Progenitor cell of endocrine pancreas (in vitro differentiated cells): ENCODE measurements at places on chromosomes 13 and 19. TPM values are rescaled to one million over a fixed set of nuclear protein-coding genes. Genes with fewer than 3 reads are reported as not detected.
A peak's percentile ranks its signal among the peaks of the same experiment; 100 is the strongest.

- H3K27ac ChIP-seq, result peak overlapping the region; percentile 49
- H3K4me1 ChIP-seq, result peaks cover 18% of the 10 kb centered on the region
- H3K4me3 ChIP-seq, result no peak overlapping the region
- no peaks in the 10 kb centered on the region for H3K36me3 ChIP-seq
- DNase-seq, result no peak
Observed at GRCh38 chr13:53100394-53101063, 71.9 kb downstream of the OLFM4 start.

DNAJC15 gene
- total RNA-seq, result 27.4 and 30.0 TPM in 2 replicates

GRCh38 chr13:113489171-113489548 lies 1.4 kb downstream of the DCUN1D2 start:
- H3K4me3 ChIP-seq, result peak overlapping the region; percentile 91
- peak overlapping the region; percentile 96 for H3K27ac ChIP-seq
- H3K36me3 ChIP-seq, result peaks cover 2% of the 10 kb centered on the region
- no peak for DNase-seq
- no peaks in the 10 kb centered on the region for H3K27me3 ChIP-seq
- peaks cover 41% of the 10 kb centered on the region for H3K4me1 ChIP-seq

SPTBN4 gene
- 2.8 and 3.1 TPM in 2 replicates for total RNA-seq

GRCh38 chr13:25783601-25784024 lies 268.2 kb downstream of the SHISA2 start:
- no peak for DNase-seq
- peaks cover 3% of the 10 kb centered on the region for H3K4me1 ChIP-seq
- H3K27ac ChIP-seq, result no peak overlapping the region
- H3K27me3 ChIP-seq, result peaks cover 6% of the 10 kb centered on the region
- H3K4me3 ChIP-seq, result no peak overlapping the region

- peaks cover 2% of the 10 kb centered on the region for H3K36me3 ChIP-seq
- peak; percentile 67 for DNase-seq
- H3K4me1 ChIP-seq, result peaks cover 34% of the 10 kb centered on the region
- peak within 1 kb of the TSS; percentile 97 for H3K27ac ChIP-seq
- no peaks in the 10 kb centered on the region for H3K27me3 ChIP-seq
Observed at GRCh38 chr19:34999498-35000337, at the start of gene GRAMD1A. GRAMD1A (plus strand) TSS chr19:35000323; CDS start chr19:35000479, 156 bp downstream.

COL4A1 gene
- 81.3 and 90.8 TPM in 2 replicates for total RNA-seq

TSSK6 gene
- total RNA-seq, result 2.7 and 3.3 TPM in 2 replicates

PALM gene
- 52.4 and 54.3 TPM in 2 replicates for total RNA-seq

GRCh38 chr19:55352040-55352439 lies 2.5 kb downstream of the COX6B2 start:
- H3K4me1 ChIP-seq, result peaks cover 6% of the 10 kb centered on the region
- H3K27me3 ChIP-seq, result peaks cover 56% of the 10 kb centered on the region
- H3K4me3 ChIP-seq, result no peak overlapping the region

DNA sequence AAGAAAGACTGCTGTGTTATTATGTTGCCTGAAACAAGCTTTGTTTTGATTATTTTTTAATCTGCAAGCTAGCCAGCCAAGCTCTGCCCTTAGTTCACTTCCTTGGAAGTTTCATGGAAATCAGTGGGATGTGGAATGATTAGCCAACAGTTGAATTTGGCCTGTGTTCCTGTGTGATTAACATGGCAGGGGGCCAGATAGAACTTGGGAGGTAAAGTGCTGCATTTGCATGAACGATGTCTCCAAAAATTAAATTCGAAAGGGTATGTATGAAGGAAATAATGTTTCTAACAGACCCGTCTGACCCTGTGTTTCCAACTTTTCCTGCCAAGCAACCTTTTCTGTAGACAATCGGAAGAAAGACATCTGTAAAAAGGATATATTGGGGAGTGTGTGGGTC lies 32.2 kb downstream of the UFM1 start:
- H3K27me3 ChIP-seq, result no peaks in the 10 kb centered on the region
- no peak overlapping the region for H3K4me3 ChIP-seq

DNA sequence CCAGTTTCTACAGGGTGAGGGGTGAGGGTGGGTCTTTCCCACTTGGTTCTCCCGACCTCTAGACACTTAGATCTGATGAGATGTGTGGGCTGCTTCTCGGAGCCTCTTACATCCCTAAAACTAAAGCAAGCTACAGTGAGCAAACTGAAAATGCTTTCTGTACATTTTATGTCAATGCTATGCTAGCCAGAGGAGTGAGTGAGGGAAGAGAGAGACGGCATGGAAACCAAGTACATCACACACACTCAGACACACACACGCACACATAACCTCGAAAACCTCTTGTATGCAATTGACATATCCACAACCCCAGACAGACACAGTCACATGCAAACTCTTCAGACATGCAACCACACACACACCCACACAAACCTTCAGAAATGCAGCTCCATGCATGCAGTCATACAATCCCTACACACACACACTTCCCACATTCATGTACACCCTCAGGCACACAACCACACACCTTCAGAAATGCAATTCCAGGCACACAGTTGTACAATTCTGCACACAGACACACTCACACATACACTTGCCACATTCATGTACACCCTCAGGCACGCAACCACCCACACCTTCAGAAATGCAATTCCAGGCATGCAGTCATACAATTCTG lies 1.4 kb downstream of the SLC1A6 start:
- H3K27ac ChIP-seq, result no peak overlapping the region
- H3K4me1 ChIP-seq, result no peaks in the 10 kb centered on the region
- no peaks in the 10 kb centered on the region for H3K36me3 ChIP-seq
- no peak for DNase-seq
- no peak overlapping the region for H3K4me3 ChIP-seq
